ENCODE measurements at places on chromosomes 1 and 21.

- no peak for DNase-seq
Observed at GRCh38 chr1:53349968-53350852, 22.3 kb upstream of the LRP8 start.

DNA sequence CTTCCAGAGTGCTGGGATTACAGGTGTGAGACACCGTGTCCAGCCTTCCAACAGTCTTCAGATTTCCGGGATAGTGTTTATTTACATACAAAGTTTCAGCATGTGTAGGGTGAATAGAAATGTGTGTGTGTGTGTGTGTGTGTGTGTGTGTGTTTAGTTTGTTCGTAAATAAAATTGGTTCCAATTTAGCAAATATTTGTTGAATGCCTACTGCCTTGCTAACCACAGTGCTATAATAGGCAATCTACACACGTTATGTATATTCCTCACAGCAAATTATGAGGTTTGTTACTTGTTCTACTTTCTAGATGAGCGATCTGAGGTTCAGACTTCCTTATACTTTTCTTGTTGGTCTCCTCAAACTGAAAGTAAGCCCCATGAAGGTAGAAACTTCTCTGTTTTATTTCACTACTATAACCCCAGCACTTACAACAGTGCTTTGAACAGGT is 32.8 kb upstream of the EPS15 start:
- DNase-seq: no peak

GRCh38 chr1:210151052-210151672 is 81.4 kb upstream of the SERTAD4 start:
- no peak for DNase-seq

GRCh38 chr1:235324296-235324695 is 3.7 kb downstream of the ARID4B start:
- DNase-seq: no peak

GRCh38 chr1:26690576-26691031 is 5.2 kb upstream of the ARID1A start:
- no peak for DNase-seq

DNA sequence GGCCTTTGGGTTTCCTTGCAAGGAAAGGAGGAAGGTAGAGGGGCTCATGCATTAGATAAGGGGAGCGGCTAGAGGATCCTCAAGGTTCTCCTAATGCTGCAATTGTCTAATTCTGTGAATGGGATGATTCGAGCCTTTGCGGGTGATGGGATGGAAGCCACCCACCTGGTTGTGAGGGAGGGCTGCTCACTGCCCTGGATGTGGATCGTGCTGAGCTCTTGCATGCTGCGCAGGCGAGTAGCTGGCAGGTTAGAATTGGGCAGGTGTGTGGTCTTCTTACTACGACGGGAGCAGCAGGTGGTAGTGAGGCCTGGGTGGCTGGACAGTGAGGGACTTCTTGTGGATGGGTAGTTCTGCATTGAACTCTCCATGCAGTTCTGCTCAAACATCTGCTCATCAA is 21.2 kb downstream of the DDX20 start:
- no peak for DNase-seq

GRCh38 chr21:36265431-36265830 is 54.6 kb upstream of the MORC3 start:
- DNase-seq: no peak

DNA sequence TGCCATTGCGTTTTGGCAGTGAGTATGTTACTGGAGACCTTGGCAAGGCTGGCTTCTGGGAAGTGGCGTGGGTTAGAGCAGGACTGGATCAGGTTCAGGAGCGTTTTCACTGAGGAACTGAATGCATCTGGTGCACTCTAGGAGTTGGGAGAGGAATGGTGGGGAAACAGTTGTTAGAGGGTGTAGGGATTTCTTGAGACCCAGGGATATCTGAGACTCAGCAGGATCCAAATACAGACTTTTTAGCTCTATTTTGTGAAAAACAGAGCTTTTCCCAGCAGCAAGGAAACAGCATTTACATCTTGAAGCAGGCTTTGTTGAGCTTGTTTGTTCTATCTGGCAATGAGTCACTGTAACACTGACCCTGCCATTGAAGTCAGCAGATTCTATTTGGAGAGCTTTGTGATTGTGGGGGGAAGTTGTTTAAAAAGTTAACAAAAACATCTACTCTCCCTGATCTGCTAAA is 56.9 kb upstream of the NRIP1 start:
- no peak for DNase-seq

DNA sequence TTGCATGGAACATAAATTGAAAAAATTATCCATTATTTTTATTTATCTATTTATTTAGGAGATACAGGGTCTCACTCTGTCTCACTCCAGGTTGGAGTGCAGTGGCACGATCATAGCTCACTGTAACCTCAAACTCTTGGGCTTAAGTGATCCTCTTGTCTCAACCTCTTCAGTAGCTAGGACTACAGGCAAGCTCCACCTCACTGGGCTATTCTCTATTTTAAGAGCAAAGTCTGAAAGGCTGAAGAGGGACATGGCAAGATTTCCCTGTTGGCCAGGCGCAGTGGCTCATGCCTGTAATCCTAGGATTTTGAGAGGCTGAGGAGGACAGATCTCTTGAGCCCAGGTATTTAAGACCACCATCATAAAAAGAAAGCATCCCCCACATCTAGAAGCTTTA is 14.0 kb upstream of the RC3H1 start:
- DNase-seq: no peak

GRCh38 chr1:235622936-235623779 is 26.4 kb downstream of the GNG4 start:
- no peak for DNase-seq

DNA sequence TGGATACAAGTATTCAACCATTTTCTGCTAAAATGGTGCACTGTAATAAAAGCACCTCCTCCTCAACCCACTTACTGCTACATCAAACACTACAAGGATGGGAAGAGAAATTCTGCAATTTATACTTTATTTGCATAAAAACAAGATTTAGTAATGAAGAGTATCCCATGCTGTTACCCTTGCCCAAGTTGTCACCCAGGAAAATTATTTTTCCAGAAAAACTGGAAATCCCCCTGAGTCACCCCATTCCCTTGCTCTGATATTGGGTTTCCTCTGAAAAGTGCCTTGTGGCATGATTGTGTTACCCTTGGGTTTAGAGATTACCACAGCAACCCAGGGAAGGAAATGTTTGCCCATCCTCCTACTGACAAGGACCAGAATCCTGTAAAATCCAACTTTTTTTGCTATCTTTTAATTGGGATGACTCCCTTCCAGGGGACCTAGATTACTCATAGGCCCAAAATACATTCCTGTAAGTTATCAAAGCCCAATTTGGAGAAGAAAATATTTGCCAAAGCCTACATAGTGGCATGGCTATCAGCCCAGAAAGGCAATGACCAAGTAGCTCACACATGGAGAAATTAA is 16.5 kb upstream of the ZC3H11B start:
- no peak for DNase-seq

DNA sequence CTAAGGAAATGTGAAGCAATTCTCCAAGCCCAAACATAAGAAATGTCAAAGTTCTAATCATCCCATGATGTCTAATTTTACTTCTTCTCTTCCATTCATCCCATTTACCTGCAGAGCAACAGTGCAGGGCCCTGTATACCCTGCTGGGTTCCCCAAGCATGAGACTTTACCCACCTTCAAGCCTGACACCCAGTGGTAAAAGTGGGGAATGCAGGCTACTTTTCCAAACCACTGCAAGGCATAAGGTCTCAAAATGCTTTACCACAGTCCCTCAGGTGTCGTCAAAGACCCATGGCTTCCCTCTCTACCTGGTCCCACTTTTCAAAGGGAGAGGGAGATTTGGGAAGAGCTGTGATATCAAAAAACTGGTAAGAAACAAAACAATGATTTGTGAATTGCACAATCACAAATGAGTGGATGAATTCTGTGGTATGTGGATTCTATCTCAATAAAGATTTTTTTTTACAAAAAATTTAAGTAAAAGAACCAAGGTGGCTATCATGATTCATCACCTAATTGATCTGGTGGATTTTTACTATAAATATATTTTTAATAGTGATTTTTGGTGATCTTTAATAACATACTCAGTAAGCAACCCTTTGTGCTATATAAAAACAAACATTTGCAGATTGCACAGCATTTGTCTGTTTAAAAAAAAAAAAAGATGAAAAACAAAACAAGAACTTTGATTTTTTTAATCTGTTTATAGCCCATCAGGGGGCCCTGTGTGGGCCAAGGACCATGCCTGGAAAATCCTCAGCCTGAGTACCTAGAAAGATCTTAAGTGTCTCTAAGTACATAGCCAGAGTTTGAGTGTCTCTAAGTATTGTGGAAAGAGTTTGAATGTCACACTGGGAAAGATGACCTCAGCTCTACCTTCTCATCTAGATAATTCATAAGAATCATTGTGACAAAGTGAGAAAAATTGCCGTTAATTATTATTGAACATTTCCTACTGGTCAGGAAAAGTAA is 73.1 kb upstream of the GJB5 start:
- DNase-seq: no peak

DNA sequence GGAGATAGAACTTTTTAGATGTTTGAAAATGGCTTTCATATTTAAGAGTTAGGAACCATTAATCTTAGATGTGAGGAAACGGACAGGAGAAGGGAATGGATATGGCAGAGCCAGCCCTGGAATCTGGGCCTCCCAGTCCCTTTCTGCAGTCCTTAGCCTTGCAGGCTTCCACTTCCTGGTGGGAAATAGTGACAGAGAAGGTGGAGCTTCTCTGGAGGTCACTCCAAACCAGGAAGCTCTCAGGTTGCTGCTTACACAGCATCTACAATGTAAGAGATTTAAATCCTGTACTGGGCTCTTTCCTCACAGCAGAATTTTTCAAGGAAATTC is 2.5 kb downstream of the S100A11 start:
- DNase-seq: no peak

DNA sequence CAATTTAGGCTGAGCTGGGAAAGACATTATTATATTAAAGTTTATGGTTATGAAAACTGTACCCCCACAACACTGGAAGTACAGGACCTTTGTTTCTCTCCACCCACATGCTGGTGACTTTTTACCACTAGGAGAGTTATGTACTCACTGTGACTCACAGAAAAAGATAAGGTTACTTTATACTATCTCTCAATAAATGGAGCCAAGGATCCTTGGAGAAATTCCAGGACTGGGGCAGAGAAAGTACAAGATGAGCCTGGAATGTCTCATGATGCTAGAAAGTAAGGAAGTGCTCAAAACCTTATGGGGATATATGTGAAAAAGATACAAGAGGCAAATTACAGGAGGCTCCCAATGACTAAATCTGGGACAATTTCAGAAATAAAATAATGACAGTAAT is 63.9 kb upstream of the C1orf105 start:
- DNase-seq: no peak

- DNase-seq: no peak
Observed at GRCh38 chr1:178973652-178974101, 52.0 kb upstream of the FAM20B start.

- no peak for DNase-seq
Observed at GRCh38 chr1:153798468-153798780, 23.2 kb downstream of the SLC27A3 start.

GRCh38 chr1:15883326-15883725 is 35.8 kb downstream of the SPEN start:
- no peak for DNase-seq

DNA sequence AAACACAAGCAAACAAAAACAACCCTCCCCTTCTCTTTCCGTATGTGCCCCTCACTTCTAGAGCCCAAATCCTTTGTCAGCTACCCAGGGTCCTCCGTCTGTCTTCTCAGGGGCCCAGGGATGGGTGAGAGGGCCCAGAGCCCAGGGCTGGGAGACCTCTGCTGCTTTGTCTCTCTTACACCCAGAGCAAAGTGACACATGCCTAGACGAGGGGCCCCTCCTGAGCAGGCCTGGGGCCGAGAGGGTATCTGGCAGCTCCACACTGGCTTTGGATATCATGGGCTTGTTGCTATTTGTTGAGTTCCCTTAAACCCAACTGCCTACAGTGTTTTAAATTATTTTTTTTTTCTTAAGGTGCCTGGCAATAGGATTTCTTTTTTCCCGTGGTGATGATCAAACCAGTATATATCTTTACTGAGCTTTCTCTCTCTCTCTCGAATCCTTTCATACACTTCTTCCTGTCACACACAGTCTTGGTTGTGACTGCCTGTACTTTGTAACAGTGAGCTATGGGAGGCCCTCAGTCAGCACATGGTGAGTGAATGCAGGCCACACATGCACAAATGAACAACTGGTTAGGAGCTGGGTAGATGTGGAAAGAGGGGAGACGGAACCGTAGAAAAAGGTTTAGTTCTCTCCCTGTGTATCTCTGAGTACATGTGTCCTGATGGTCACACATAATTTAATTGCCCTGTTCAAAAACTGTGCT is 14.5 kb downstream of the RASSF5 start:
- DNase-seq: no peak

DNA sequence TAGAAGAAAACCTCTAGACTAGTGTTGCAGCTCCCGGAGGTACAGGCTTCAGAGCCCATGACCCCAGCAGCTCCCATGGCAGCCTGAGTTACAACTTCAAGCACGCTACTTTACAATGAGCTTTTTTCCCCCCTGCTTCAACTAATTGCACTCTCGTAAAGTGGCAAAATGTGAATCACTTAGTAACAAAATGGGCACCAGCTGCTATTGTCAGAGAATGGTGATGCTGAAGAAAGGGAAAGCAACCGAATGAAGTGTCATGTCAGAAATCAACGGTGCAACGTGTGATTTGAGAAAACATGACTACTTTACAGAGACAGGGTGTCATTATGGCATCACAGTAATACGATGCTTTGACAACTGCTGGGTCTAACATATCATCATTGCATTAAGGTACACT is 40.5 kb downstream of the ESRRG start:
- DNase-seq: no peak

- no peak for DNase-seq
Observed at GRCh38 chr1:14625572-14625971, 27.1 kb downstream of the KAZN start.

DNA sequence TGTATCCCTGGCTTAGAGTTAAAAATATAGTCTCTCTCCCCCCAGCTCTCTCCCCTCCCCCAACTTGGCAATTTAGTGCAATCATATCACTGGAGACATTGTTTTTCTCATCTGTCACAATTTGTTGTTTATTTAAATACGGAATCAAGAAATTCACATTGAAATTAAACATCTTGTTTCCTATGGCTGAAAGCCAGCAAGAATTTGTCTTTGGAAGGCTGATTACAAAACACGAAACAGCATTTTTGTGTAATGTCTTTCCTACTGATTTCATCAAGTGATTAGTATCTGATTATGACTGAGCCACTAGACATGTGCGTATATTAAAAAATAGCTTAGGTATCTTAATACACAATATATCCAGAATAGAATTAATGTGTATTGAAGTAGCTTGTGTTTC is 119.7 kb downstream of the LYPLAL1 start:
- DNase-seq: no peak

DNA sequence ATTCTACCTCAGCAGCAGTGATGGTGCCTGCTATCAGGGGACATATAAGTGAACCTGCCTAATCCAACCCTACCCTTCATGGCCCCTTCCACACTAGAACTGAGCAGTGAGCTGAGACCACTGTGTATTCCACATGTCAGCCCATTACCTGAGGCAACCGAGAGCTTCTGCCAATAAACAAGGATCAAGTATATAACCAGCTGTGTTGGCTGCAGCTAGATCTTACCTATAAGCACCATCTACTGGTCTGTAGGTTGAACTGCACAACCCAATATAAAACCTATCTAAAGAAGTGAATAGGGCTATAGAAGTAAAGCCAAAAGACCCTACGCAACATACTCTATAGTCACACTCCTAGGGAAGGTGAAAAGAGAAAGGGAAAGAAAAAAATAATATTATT is 376.9 kb downstream of the HHIPL2 start:
- peak; percentile 7 for DNase-seq
